ENCODE measurements at places on chromosomes 5 and 9.

GRCh38 chr5:175223291-175223690 lies 220.7 kb downstream of the DRD1 start:
- DNase-seq = no peak

GRCh38 chr5:135395451-135395850 lies 3.6 kb downstream of the MACROH2A1 start:
- DNase-seq = no peak

- no peak for DNase-seq
These were observed 4.8 kb upstream of the VLDLR start for GRCh38 chr9:2616692-2617377.

DNA sequence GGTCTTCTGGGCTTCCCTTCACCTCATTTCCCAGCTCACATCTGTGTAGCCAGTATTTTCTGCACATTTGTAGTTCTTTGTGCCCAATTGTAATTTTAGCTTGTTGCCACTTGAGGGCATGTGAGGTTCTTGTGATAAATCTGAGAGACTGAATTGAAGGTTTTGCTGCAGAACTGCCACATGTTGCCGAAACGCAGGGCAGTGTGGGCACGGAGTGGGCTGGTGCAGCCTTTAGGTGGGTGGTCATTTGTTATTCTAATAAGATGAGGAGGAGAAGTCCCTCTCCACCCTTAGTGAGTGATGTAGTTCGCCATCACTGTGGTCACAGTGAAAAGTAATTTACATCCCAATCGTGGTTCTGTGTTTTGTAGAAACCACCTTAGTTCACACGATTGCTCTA lies 21.2 kb downstream of the OTULIN start:
- no peak for DNase-seq

- no peak for DNase-seq
These were observed 11.7 kb downstream of the QSOX2 start for GRCh38 chr9:136233868-136234267.

DNA sequence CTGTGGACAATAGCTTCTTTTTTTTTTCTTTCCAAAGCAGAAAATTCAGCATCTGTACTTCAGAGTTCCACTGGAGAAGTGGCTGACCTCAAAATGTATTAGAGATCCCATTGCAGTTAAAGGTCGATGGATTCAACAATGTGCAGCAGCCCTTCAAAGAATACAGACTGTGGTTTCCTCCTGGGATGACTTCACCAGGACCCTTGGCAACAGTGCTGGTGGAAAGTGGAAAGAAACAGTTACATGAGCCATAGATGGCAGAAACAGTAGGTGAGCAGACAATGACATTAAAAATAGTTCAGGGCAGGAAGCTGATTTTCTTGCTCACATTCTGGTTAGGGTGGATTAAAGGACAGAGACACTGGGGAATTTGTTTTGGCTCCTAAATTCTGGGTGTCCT lies 62.4 kb downstream of the SLC28A3 start:
- no peak for DNase-seq

DNA sequence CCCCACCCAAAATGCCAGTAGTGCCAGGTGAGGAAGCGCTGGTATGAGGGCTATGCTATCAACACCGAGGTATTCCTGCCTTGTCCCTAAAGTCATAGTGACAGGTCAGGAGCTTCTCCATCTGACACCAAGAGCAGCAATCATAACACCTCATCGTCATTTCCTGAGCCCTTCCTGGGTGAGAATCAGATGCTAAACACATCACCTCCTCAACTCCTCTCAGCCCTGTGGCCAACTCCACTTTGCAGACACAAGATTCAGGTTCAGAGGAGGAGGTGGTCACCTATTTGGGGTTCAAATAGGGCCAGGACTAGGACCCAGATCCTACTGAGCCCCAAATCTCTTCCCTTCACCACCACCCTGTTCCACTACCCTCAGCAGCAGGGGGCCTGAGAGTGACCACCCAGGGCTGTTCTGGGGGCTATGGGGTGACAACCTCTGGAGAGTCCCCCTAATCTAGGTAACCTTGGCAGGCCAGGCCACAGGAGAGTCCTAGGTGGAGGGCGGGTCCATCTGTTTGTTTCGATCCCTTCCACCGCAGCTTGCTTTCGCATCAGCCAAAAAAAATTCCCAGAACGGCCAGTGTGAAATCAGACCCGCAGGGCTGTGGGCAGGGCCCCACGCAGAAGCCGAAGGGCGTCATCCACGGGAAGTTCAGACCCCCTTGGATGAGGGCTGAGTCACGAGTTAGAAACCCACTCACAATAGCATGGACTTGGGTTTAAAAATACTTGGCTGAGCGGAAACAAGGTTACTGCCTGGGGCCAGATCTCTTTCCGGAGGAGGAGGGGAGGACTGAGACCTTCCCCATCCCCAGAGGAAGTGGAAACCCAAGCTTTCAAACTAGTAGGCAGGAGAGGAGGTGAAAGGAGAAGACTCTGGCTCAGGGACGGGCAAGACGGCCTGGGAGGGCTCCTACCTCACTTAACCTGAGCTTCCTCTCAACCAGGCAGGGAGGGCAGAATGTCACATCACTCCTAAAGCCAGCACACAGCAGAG lies 8.7 kb downstream of the STK10 start:
- no peak for DNase-seq

- DNase-seq = no peak
These were observed 39.3 kb upstream of the CDK20 start for GRCh38 chr9:88013607-88014006.

DNA sequence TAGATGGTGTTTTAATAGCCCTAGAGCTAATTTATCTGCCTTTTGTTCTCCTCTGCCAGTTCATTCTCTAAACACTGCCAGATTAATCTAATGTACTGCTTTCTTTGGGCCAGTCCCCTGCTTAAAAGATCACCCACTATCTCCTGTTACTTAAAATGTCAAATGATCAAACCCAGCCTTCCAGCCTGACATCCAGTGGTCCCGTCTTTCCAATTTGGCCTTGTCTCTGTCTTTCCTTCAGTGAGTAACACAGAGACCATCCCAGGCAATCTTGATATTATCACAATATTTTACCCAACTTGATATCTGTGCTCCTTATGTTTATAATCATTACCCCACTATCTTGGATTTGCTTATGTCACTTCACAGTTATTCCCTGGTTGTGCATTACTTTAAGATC lies 12.0 kb downstream of the PRR16 start:
- no peak for DNase-seq

DNA sequence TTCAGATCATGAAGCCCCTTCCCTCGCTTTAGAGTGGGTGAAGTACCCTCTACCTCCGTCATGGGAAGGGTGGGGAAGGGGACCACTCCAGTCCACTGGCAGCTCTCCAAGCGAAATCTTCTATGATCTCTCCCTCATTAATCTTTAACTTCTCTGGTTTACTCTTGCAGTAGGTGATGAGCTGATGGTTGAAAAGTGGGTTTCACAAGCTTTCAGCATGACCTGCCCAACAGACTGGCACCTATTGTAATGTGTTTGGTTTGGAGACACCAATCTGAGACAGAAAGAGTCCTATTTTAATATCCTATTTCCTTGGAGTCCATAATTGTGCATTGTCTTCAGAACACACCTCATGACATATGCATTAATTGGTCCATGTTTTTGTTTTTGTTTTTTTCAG lies 70.8 kb upstream of the TGFBR1 start:
- no peak for DNase-seq

- no peak for DNase-seq
These were observed 47.4 kb upstream of the OLFM1 start for GRCh38 chr9:135039916-135040645.

DNA sequence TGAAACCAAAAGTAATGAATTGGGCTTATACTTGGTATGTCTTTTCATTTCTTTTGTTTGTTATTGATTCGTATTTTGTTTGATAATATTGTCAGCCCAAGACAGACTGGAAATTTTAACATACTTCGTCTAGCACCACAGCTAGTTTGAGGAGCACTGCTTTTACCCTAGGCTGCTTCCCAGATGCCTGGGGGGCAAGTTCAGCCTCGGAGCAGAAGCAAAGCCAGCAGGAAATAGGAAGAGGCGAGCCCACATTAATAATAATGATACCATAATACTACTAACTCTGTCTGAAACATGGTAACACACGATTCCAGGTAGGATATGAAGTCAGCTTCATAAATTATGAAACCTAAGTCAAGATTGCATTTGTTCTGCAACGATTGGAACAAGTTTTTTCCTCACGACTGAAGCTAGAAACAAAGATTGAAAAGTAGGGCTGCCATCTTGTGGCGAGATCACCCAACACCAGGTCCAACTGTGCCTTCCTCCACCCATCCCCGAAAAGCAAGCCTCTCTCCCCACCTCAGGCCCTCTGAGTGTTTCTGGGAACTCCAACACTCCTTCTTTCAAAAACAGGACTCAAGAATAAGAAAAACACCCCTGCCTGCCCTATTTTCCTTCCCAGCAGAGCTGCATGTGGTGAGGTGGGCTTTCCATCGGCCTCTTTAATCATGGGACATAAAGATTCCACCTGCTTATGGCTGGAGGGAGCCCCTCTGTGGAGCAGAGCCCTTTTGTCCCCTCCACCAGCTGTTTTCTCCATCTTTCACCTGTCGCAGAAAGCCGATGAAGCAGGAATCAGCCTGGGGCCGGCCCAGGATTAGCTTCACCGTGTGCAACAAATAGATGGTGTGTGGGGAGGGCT lies 236.4 kb downstream of the CAAP1 start:
- peak; percentile 40 for DNase-seq

- peak; percentile 74 for DNase-seq
These were observed 83.6 kb upstream of the TNFSF8 start for GRCh38 chr9:115013998-115014397.

DNA sequence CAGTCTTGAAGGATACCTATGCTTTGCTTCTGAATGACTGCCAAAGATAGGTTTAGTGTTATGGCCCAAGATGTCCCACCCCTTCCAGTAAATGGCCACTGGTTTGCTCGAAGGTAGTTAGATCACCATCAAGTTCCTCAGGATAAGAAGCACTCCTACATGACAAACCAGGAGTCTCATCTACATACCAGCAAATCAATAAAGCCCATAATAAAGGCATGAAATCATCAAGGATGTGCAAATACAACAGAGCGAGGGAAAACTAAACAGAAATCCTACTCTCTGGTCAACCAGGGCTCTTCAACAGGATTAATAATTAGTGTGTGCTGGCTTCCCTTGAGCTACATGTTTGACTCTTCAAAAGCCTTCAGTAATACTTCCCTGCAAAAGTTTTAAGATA lies 141.0 kb downstream of the LHFPL2 start:
- no peak for DNase-seq

- no peak for DNase-seq
These were observed 65.9 kb downstream of the PPARGC1B start for GRCh38 chr5:149796030-149796429.

DNA sequence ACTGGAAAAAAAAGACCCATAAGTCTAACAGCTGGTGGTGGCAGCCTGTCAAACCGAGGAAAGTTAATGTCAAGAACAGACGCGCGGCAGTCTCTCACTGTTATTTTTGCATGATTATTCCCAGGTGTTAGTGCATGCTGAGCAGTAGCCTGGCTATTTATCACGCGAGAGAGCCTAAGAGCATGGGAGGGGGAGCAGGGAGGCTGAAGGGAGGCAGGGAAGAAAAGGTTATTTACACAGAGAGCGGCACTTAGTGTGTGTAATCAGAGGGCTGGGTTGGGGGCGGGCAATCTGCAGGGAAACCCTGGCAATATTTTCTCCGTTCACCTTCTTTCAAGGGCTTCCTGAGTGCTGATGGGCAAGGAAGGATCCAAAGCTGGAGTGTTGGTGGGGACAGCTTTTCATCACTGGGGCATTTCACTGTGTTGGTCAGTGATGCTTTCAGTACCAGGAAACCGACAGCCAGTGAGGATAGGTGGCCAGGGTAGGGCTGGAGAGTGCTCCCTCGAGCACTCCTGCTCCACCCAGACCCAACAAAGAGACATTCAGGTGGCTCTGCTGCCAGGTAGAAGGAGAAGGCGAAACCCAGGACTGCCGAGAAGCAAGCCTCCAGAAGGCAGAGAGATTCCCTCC lies 39.6 kb downstream of the ZNF608 start:
- DNase-seq = peak; percentile 57

GRCh38 chr9:88645879-88646199 lies 110.9 kb downstream of the NXNL2 start:
- DNase-seq = no peak

GRCh38 chr5:33936004-33936380 lies 194 bp upstream of the RXFP3 start:
- peak; percentile 79 for DNase-seq

- no peak for DNase-seq
These were observed 30.8 kb upstream of the SH3TC2 start for GRCh38 chr5:149093625-149094024.

DNA sequence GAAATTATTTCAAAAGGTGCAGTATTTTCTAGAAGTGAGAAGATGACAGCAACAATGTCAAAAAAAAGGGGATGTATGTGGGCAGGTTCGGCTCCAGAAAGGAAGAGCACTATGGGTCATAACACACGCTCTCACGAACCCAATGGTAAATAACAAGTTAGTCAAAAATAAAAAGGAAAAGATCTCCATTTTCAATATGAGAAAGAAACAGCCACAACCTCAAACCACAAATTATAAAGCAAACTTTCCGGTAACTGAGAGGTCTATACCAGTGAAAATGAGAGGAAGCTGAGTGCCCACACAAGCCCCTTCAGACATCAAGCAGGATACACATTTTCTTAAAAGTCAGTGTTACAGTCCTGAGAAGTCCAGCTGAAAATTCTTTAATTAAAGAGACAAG lies 398.5 kb upstream of the RPS23 start:
- no peak for DNase-seq

DNA sequence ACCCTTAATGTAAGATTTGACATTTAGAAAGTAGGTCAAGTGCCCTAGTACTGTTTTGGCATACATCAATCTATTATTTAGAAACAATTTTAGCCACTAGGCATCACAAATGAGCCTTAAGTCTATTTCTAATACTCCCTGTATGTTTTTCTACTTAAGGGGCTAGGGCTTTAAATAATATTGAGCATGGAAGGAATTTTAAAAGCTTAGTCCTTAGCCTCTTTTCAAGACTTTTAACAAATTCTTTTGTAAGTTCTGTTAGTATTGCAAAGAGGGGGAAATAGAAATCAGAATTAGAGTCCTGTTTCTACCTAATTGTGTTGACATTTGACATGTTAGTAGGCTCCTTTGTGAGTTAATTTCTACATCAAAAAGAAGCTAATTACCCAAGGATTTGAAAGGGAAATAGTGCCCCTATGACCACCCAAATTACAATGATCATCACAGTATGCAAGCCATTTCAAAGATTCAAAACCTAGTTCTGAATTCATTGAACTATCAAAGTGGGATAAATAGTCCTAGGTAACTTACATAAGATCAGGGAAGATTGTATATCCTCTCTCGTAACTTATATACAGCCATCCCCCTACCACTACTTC lies 647.8 kb upstream of the ACO1 start:
- DNase-seq = no peak

- DNase-seq = no peak
These were observed 469.3 kb upstream of the DMAC1 start for GRCh38 chr9:8268881-8269280.

GRCh38 chr5:11903614-11904264 lies 507 bp downstream of the CTNND2 start:
- DNase-seq = peak; percentile 83

Data from glutamatergic neuron (in vitro differentiated cells).